ENCODE measurements at places on chromosomes 12 and 14.

- no peak for DNase-seq
Measured at GRCh38 chr12:105469211-105469610, 138.7 kb downstream of the C12orf75 start.

- no peak for DNase-seq
Measured at GRCh38 chr12:106251631-106252455, 4.0 kb upstream of the CKAP4 start.

- no peak for DNase-seq
Measured at GRCh38 chr12:104796475-104796862, 161.6 kb downstream of the SLC41A2 start.

DNA sequence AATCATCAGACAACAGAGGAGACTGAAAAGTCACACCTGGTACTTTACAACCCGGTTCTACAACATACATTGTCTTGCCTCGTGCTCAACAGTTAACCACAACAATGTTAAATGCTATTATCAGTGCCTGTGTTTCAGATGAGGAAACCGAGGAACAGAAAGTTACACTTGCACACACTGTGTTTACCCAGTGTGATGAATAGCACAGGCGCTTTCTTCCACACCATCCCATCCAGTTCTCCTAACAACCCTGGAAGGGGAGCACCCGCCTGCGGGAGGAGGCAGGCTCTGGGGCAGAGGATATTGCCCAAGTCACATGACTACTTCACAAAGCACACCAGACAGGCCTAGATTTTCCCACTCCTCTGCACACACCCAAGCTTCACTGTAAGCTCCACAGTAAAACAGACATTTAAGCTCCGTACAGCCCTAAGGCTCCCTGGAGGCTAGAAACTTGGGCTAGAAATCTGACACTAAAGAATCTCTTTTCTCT lies 21.8 kb downstream of the NCKAP5L start:
- no peak for DNase-seq

DNA sequence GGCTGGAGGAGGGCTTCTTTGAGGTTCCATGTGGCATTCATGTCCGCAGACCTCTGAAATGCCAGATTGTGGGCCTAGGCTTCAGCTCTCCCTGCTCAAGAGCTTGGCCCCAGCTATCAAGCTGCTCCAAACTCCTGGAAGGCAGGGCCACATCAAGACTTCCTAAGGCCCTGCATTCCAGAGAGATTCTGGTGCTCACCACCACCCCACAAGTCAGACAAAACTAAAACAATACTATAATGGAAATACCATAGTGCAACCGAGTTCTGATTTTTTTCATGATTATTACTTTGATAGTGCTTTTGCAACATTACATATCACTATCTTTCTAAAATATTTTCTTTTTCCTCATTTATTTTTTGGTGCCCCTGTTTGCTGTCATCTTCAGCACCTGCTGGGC lies 86.3 kb downstream of the CALM1 start:
- DNase-seq = no peak
